Activated naive CD8-positive, alpha-beta T cell treated with anti-CD3 and anti-CD28 coated beads for 36 hours (primary cell): ENCODE measurements at places on chromosomes 16 and 17.

DNA sequence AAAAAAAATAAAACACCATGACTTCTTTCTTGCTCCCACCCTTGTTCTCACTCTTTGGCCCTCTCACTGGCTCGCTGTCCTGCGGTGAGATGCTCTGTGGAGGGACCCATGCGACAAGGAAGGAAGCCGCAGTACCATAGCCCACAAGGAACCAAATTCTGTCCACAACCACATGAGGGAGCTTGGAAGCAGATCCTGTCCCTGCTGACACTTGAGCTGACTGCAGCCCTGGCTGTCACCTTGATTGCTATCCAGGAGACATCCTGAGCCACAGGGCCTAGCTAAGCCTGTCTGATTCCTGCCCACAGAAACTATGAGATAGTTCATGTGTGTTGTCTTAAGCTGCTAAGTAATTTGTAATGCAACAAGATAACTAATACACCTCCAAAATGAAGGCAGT is 4.8 kb upstream of the MT2A start:
- DNase-seq, result no peak

DNA sequence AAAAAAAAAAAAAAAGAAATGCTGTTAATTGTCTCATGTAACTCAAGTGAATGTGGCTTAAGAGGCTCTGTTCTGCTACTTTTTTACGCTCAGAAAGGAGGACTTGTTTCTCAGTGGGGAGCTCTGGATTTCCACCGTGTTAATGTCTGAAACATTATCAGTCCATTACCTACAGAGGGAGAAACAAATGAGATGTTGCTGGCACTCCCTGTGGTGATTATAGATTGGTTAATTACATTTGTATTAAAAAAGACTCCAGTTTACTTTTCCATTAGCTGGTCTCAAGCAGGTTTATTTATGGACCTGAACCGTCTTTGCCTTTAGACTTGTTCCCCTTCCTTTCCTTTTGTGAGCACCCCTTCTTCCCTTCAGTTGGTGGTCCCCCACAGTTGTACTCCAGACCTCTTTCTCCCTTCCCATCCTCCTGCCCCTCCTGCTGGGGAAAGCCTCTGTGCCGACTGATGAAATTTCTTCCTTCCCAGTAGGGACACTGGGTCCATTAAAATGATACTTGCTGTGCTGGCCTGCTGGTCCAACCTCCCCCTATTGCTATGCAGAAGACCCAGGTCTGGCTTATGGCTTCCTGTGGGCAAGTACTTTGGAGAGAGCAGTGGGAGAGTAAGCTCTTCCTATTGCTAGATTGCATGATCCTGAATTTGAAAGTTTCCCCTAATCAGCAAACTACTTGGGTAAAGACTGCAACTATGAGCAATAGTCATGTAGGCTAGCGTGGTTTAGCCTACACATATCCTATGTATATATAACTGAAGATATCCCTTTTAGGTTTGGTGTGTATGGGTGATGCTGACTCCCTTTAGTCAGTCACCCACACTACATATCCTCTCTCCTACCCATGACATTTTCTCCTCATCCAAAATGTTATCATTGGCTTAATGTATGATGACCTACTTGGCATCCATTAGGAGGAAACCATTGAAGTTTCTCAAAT is 8.1 kb downstream of the CDC6 start:
- no peak for DNase-seq

GRCh38 chr17:82457929-82458178 is 687 bp upstream of the NARF start:
- no peak for DNase-seq

GRCh38 chr17:7884581-7885366 is 3.8 kb upstream of the CHD3 start:
- DNase-seq, result peak; percentile 45

GRCh38 chr16:49763826-49764225 is 92.1 kb downstream of the ZNF423 start:
- no peak for DNase-seq

- no peak for DNase-seq
Measured at GRCh38 chr16:74868501-74868900, 93.9 kb upstream of the FA2H start.

GRCh38 chr17:44914698-44915271 is 515 bp downstream of the GFAP start:
- no peak for DNase-seq

DNA sequence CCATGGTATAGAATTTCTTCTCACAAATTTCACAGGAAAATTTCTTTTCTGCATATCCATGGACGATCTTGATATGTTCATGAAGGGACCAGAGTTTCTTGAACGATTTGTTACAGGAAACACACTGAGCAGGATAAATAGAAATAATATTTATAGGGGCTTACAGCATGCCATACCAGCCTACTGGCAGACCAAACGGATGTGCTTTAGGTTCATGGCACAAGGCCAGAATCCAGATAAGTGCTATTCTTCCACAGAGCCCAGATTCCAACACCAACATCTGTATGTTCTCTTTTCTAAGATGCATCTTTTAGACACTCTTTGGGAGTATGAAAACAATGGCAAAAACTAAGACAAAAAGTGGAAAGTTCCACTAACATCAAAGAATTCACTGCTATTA is 49.3 kb downstream of the ZNF652 start:
- DNase-seq, result no peak

DNA sequence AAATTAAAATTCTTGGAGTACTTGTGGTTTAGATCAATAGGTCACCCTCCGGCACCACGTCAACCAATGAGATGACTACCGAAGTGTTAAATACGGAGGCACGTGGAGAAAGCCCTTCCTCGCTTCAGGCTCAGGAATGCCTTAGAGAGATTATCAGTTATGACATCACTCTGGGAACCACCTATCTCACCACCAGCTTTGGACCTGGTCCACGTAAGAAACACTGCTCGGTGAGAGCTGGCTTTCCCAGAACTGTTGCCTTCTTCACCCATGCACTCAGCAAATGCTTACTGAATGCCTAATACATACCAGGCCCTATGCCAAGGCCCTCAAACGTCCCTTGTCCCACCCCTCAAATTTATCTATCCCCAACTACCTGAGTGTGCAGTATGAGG is 71.3 kb downstream of the SMG6 start:
- no peak for DNase-seq

GRCh38 chr17:72158895-72159885 is 38.4 kb downstream of the SOX9 start:
- DNase-seq, result no peak

DNA sequence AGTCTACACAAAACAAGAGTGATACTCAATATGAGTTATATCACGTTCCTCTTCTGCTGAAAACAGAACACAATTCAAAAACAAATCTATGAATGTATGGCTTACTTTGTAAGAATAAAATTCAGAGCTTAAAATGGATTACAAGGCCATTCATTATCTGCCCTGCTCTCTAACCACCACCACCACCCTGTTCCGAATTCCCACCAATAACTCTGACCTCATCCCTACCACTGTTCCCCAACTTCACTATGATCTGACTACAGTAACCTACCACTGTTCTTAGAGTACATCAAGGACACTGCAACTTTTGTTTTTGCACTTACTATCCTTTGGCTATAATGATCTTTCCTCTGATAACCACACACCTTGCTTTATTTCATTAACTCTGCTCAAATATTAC is 21.3 kb downstream of the FBXL20 start:
- no peak for DNase-seq

DNA sequence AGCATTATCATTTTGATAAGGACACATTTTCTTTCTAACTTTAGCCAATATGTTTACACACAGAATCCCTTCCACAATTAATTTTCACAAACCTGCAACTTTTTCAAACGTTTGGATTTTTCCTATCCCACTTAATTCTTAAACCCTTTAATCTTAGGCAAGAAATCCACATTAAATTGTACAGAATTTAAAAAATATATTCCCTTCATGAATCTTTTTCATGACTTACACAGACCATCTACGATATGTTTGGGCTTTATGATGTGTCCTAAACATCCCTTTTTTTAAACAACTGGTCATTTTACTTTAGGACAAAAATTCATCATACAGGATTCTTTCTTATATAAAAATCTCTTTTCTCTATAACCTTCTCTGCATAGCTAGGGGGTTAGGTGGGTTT is 241.5 kb upstream of the CNTNAP4 start:
- DNase-seq, result no peak

DNA sequence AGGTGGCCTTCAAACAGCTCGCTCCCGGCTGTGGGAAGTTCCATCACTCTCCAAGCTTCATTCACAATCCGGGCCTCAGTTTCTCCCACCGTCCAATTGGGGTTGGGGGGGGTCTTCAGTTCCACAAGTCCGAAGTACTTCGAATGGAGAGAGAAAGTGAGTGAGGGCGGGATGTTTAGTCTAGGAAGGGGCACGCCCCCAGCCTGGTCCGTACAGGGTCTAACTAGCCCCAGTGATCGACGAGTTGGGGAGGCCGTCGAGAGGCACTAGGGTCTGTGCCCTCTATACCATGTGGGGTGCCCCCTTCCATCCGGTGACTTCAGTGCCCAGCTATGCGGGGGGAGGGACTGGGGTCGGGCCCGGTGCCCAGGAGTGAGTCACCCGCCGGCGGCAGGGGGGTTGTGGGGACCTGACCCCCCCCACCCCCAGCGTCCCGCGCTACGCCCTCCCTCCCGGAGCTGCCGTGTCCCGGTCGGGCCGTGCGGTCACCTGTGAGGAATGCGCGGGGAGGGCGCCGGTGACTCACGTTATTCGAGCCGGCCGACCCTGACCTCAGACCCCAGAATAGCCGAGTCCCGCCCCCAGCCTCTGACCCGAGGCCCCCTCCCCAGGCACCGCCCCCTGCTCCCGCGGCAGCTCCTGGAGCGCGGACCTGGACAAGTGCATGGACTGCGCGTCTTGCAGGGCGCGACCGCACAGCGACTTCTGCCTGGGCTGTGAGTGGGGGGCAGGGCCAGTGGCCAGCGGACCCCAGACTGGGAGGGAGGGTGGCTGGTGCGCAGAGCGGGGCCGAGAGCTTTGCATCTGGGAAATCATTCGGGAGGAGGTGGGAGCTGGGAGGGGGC is 658 bp downstream of the TNFRSF12A start:
- DNase-seq, result peak; percentile 48

DNA sequence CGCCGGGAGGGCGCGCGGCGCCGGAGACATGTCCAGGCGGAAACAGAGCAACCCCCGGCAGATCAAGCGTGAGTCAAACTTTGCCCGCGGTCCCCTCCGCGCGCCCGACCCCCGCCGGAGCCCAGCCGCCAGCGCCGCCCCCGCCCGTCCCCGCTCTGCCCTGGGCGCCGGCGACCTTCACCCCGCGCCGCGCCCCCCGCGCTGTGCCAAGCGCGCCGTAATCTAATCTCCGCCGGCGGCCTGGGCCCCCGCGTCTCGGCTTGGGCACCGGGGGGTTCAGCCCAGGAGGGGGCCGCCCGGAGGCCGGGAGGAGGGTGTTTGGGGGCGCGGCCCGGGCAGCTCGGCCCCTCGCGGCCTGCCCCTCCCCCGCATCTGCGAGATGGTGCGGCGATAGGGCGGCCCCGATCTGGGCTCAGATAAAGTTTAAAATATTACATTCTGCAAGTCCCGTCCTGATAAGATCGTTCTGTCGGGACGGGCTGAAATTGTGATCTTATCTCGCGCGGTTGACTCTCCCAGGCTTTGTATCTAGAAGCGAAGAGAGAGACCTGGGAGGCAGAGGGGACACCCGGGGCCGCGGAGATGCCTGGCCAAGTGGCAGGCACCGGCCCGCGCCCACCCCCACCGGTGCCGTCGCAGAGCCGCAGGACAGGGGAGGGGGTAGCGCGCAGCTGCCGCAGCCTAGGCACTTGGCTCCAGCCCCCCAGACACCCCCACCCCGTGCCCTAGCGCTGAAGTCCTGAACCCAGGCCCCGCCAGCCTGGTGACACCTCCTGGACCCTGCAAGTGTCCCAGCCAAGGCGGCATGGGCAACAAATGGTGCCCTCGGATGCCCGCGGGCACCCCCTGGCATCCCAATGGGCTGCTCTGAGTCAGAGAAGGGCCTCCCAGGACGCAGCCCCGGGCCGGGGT is 787 bp downstream of the ZFPM1 start:
- peak; percentile 61 for DNase-seq

GRCh38 chr17:82832881-82833475 is 6.8 kb downstream of the ZNF750 start:
- no peak for DNase-seq

- DNase-seq, result no peak
Measured at GRCh38 chr16:12340151-12340733, 363.7 kb downstream of the SNX29 start.

DNA sequence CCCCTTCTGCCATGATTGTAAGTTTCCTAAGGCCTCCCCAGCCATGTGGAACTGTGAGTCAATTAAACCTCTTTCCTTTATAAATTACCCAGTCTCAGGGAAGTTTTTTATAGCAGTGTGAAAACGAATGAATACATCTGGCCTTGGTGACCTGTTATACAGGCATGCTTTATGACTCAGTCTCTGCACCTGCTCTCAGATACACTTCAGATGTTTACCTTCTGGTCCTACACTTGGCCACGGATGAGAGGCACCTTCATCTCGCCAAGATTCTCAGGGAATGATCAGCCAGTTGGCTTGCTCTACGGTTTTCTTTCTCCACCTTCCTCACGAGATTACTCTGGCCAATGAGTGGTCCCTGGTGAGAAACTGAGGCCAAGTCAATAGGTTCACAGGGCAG is 304.7 kb downstream of the CA10 start:
- no peak for DNase-seq

- no peak for DNase-seq
Measured at GRCh38 chr17:50283246-50283645, 9.0 kb downstream of the TMEM92 start.

DNA sequence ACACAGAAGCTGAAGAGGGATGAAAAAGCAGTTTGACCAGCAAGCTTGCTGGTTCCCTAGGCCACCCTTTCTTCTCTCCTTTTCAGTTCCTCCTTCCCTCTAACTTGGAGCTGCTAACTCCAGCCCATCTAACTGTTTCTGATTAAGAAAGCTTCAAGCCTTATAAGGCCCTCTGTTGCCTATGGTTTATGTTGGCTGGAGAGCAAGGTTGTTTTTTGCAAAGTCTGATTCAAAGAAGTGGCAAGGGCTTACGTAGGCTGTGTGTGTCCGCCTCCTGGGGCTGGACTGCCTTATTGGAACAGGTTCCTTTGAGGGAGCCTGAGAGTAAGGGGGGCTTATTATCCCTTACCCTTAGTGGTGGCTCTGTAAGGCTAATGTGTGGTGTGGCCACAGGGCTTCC is 7.1 kb downstream of the AKAP1 start:
- no peak for DNase-seq

- DNase-seq, result no peak
Measured at GRCh38 chr16:85174871-85175723, 62.8 kb upstream of the CIBAR2 start.

DNA sequence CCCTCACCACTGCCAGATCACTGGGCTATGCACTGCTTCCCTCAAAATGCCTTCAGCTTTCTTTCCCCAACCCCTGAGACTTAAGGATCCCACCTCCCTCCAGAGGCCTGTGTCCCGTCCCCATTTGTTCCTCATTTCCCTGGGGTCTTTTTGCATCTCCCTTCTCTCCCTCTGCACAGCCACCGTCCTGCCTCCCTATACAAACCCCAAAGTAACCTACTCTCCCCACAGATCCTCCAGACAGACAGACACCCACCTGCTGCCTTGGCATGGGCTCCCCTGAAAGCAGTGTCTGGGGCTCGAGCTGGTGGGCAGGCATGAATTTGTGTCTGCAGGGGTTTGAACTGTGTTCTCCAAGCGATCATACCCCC is 69.4 kb upstream of the TNRC6C start:
- DNase-seq, result no peak
